NB4 (cell line): ENCODE measurements at places on chromosomes 2 and 18.

DNA sequence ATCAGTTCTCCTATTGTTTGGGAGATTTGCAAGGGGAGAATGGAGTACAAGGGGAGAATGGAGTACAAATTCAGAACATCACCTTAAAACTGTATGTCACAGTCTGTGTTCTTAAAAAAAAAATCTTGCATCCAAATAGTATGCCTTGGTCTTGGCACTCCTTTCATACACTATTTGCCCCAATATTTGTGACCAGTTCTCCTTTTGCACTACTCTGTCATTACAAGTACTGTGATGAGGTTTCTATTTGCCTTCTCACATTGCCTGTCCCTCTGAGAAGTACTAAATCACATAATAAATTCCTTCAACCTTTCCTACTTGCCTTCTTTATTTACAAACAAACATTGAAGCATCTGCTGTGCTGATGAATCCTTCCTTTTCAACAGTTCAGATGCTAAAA, 36.0 kb upstream of the NCK2 start:
- no peak for DNase-seq

DNA sequence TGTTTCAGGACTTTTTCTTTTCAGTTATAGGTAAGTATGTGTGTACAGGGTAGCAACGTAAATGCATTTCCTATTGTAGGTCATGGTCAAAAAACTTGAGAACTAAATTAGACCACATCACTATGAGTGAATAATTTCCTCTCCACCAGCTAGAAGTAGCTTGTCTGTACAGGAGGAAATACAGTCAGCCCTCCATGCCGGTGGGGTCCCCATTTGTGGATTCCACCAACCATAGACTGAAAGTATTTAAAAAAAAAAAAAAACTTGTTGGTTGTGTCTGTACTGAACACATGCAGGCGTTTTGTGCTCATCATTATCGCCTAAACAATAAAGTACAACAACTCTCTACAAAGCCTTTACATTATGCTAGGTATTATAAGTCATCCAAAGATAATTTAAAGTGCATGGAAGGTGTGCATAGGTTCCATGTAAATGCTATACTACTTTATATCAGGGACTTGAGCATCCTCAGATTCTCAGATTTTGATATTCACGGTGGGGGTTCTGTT, 94.2 kb upstream of the NDUFV2 start:
- no peak for DNase-seq

DNA sequence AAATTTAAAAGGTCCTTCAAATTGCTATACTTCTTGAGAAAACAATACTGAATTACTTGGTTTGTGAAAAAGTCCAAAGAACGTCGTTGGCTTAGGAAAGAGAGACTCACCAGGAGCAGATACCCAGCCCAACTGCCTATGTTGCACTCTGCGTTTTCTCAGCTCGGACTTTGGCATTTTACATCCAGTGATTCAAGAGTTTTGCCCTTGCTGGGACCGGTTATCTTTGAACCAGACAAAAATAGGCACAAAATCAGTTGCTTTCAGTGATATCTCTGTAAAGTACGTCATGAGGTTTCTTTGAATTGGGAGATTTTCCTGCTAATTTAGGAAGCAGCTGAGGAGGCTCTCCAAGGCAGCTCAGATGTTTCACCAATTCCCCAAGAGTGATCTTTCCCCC, 29.3 kb downstream of the FHOD3 start:
- DNase-seq = no peak

GRCh38 chr2:53701221-53701620, 66.4 kb upstream of the CHAC2 start:
- DNase-seq = no peak

- DNase-seq = no peak
Observed at GRCh38 chr2:184472481-184472880, 125.8 kb upstream of the ZNF804A start.

GRCh38 chr2:41941831-41942230, 106.0 kb upstream of the PKDCC start:
- peak; percentile 42 for DNase-seq

DNA sequence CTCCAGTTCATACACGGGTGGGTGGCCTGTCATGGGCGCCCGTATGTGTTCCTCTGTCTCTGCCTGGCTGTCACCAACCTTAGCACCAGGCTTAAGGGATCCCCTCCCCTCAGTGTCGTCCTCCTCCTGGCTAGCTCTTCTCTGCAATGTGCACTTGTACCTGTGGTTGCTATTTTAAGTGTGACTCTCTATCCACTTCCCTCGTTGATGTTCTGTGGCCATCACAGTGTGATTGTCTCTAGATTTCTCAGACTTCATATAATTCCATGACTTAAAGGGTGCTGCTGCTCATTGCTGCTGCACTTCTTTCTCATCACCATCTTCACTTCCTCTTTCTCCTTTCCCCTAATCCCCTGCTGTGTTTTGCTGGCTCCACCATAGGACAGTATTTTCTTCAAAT, 143.4 kb downstream of the EML6 start:
- peak; percentile 68 for DNase-seq

DNA sequence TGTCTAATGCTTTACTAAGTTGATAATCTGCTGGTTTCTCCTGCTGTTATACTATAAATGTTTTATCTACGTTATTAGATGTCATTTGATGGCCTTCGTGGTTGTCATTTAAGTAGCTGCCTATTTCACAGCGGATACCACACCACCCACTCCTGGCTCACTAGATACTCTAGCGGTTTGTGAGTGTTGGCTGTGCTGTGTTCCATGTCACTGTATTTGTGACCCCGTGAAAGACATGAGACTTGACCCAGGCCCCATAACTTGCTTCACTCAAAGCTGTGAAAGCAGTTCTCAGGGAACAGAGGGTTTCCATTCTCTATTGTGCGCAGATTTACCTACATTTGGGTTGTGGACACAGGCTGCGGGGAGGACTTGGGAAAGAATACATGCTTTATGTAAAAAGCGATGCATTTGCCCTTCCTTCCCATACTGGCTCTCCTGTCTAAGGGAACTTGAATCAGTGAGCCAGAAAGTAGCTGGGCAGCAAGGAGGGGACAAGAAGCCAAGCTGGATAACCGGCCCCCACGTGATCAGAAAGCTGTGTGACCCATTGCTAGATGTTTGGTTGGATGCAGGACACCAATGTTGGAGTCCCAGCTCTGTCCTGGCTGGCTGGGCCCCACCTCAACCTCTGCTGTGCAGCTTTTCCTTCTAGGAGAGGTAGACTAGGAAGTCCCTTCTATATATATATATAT, 52.2 kb downstream of the PLB1 start:
- no peak for DNase-seq

- peak; percentile 72 for DNase-seq
Observed at GRCh38 chr2:235216901-235217300, 265.1 kb downstream of the SH3BP4 start.

DNA sequence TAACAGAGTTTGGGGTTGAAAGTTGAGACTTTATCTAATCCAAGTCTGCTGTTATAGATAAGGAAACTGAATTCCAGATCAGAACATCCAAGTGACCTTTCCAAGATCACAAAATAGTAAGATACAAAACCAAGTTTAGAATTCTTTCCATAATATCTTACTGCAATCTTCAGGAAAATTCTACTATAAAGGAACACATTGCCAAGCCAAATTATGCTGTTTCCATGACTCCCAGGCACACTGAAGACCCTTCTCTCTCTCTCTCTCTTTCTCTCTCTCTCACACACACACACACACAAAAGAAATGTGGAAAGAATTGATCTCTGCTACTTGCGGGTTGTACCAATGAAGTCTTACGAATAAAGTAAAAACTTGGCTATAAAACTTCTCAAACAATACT, 398.4 kb downstream of the METTL4 start:
- DNase-seq = no peak

DNA sequence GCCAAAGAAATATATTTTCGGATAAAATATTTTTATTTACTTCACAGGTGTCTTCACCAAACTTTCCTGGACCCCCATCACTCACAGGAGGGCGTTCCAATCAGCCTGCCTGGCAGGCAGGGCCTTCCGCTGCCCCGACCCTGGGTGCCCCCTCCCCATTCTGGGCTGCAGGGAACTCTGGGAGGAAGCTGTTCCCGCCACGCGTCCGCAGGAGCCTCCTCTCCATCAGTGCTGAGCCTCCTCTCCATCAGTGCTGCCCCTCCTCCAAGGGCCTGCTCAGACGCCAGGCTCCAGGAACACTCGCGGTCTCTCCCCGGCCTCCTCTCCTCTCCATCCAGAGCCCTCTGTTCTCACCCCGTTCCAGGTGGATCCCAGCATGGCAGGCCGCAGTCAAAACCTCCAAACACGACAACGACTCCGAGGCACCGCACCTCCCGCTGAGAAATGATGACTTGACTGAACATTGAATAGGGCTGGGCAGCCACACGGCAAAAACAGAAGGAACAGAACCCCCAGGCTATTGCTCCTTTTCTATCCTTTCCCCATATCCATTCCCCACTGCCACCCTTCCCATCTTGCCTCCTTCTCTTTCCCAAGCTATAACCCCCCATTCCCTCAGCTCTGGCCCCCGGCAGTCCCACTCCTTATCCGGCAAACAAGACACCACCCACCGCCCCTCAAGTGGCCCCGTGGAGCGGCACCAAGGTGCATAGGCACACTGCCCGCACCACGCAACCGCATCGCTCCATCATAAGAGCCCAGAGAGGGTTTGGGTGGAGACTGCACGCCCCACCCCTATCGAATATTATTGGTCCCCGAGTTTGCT, 268.6 kb upstream of the RAB6C start:
- no peak for DNase-seq

DNA sequence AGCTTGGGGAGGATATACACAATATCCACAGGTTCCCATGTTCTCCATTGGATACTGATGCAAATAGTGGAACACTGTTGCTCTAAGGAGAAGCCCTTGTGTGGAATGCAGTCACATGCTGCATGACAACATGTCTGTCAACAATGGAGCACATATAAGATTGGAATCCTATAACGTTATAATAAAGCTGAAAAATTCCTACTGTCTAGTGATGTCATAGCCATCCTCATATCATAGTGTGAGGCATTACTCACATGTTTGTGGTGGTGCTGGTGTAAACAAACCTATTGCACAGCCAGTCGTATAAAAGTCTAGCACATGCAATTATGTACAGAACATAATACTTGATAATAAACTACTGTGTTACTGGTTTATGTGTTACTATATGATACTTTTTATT, 394.7 kb downstream of the FBXO15 start:
- no peak for DNase-seq

DNA sequence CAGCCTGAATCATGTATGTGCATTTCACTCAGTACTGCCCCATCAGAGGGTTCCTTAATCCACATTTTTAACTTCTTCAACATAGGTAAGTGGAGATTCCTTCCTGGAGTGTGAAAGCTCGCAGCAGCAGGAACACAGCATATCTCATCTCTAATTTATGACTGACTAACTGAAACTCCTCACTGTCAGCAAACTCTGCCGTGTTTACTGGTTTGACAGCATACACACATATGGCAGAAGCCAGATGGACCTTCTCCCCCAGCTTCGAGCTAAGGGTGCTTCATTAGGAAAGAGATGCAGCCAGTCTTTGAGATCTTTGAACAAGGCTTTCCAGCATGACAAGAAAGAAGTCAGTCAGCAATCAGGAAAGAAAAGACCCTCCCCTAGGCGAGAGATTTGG, 200.3 kb upstream of the ACVR2A start:
- DNase-seq = no peak

DNA sequence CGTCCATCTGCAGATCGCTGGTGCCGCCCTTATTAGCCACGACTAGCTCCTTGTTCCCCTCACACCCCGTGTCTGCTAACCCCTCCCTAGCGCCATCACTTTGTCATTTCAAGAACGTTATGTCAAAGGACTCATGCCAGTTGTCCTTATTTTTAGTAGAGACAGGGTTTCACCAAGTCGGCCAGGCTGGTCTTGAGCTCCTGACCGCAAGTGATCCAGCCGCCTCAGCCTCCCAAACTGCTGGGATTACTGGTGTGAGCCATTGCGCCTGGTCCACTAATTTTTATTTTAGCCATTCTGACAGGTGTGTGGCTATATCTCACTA, 138.9 kb upstream of the HDAC4 start:
- no peak for DNase-seq

- DNase-seq = no peak
Observed at GRCh38 chr18:59006461-59007067, 133.1 kb upstream of the SEC11C start.

- DNase-seq = peak; percentile 76
Observed at GRCh38 chr18:12839526-12840196, 44.4 kb downstream of the PTPN2 start.

- no peak for DNase-seq
Observed at GRCh38 chr2:216031960-216032689, 18.8 kb upstream of the MREG start.

- peak; percentile 28 for DNase-seq
Observed at GRCh38 chr2:11562011-11562410, 28.2 kb downstream of the GREB1 start.

DNA sequence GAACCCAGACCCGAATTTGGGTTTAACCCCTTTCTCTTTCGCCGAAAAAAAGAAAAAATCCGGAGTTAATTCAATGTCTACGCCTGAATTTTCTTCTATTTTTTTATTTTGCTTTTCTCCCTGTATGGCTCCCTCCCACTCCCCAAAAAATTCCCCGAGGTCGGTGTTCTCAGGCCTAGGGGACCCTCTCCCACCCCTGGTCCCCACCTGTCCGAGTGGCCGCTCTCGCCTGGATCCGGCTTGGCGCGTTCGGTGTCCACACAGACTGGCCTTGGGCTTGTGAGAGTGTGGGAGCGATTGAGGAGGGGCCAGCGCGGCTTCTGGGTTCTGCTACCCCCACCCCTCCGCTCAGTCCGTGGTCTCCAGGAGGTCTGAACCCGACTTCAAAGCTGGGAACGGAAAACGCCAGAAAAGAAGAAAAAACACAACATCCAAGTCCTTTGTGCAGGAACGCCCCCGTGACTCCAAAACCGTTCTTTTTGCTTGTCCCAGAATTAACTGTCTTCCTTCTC, 5.7 kb upstream of the EN1 start:
- no peak for DNase-seq

DNA sequence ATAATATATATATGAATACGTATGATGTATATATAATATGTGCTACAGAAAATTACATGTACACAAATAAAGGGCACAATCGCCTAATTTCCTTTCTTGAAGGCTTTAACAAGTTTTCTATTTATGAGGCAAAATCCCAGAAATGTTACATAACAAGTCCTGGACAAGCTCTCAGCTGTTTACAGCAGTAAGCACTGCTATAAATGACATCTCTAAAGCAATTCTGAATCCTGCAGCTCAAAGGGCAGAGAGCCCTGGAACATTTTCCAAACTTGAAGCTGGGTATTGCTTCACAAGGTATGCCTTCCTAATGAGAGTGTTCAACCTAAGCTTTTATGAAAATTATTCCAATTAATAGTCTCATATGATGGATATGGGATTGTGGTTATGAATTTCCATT, 222.3 kb upstream of the GCFC2 start:
- DNase-seq = no peak

- DNase-seq = peak; percentile 28
Observed at GRCh38 chr2:124810132-124810531, 785.0 kb downstream of the CNTNAP5 start.

- DNase-seq = no peak
Observed at GRCh38 chr2:16243411-16243996, 303.2 kb downstream of the MYCN start.
